ENCODE measurements at places on chromosomes 2 and 18.

- no peak for DNase-seq
Observed at GRCh38 chr18:53056064-53056463, 716.1 kb downstream of the DCC start.

DNA sequence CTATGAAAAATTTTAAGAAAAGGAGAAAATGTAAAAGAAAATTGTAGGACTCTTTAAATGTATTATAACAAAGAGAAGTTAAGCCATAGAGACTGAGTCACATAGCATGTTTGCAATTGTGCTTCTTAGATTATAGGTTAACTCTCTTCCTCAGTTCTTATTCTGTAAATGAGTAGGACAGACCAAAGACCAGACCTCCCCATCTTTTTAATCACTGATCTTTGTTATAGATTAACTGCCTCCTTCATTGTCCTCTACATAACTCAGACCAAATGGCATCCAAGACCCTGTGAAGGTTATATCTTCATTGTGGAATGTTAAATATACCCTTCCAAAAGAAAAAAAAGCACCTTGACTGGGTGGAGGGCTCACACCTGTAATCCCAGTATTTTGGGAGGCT is 316.9 kb upstream of the LRRTM4 start:
- DNase-seq = no peak

DNA sequence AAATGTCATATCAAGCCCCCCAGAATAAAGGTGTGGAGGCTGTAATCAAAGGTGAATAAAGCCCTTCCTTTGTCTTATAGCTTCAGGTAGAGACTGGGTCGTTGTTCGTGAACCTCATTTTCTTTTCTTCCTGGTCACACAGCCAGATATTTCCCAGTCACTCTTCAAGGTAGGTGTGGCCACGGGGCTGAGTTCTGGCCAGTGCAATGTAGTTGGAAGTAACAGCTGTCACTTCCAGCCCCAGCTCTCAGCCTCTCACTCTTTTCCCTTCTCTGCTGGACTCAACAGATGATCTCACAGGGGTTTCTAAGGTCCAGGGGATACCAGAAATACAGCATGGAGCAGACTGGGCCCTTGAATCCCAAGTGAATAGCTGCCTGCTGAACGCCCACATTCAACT is 15.8 kb upstream of the TRPM8 start:
- DNase-seq = no peak

DNA sequence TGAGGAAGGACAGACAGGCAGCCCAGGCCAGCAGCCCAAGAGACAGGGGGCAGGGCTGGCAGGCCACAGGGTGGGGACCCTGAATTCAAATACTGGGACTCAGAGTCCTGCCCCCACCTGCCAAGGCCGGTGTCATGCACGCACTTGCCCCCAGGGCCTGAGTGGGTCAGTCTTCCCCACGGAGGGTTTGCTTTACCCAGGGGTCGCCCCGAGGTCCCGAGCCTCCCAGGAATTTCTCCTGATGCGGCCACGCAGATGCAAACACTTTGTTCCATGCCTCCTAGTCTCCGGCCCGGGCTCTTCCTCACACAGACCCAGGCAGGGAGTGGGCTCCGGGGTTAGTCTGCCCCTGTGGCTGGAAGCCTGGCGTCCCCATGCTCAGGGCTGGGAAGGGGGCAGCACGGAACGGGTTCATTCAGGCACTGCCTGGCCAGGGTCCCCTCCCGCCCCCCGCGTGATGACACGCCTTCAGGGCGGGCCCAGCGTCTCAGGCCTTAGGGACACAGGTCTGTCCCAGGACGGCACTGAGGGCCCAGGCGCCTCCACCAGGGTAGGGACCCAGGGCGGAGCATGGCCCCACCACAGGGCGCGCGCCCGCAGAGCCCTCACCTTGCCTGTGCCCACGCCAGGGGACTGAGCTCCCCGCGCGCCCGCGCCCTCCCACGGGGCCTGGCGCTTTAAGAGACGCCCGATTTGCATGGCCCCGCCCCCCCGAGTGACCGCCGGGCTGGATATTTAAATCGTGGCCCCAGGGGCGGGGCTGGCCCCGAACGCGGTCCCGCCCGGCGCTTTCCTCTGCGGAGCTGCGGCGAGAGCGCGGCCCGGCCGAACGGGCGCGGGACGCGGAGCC is at the start of gene SNED1:
SNED1 (plus strand) TSS at position 763 of the 850 bp plus-strand sequence. CDS start 220 bp downstream, outside the sequence.
- peak; percentile 75 for DNase-seq

DNA sequence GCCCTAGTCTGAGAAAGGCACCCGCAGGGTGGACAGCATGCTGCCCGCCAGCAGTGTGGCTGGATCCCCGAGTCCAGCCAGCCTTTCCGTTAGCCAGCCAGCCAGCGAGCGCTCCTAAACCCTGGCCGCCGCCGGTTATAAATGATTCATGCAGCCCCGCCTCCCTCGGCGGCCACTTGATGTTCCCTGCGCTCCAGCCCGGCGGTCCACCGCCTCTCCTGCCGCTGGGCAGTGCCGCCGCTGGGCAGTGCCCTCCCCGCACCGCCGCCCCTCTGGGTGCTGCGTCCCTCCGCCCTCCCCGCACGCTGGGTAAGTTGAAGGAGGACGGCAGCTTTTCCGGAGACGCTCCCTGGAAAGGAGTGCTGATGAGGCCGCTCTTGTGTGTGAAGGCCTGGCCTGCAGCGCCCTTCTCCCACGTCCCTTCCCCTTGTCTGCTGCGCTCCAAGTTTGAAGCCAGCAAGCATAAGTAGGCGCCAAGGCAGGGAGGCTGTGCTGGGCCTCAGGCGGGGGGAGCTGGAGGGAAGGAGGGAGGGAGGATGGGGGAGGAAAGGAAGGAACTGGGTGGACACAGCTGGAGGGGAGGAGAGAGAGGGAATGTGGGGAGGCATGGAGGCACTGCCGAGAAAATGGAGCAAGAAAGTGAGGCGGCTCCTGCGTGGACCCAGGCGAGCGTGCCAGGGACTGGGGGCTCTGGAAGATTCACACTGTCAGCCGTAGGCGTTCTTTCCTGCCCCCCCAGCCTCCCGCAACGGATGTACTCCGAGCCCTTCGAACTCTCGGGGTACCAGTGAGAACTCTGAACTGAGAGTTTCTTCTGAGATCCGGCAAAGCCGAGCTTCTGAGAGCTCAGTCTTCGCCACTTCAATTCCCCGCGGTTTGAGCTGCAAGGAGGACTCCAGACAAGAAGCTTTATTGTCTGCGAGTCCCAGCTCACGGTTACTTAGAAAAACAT is 131.9 kb downstream of the GLI2 start:
- peak; percentile 97 for DNase-seq

GRCh38 chr2:27407798-27408491 is 1.4 kb downstream of the PPM1G start:
- no peak for DNase-seq

Data from muscle of back (tissue), 13 donors.